Glomerular endothelial cell (primary cell): ENCODE measurements at places on chromosomes 5 and 9. TPM values are rescaled to one million over a fixed set of nuclear protein-coding genes. Genes with fewer than 3 reads are reported as not detected.

Gene TMEM215
- total RNA-seq = not detected in 2 replicates

DNA sequence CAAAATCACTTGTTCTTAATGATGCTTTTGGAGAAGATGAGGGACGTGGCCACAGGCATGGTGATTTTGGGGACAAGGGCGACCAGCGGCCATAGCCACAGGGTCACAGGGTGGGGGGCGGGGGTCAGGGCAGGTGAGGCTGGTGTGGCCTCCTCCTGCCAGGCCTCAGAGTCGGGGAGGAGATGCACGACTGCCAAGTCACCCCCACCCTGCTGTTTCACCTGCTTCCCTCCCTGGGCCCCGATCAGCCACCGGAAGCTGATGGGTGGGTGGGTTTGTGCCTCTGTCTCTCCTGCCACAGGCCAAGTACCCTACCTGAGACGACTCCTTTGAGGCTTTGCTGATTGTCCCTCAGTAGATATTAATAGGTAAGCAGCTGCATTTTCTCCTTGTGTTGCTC, 199.3 kb downstream of the PAX5 start:
- no peak for DNase-seq

DNA sequence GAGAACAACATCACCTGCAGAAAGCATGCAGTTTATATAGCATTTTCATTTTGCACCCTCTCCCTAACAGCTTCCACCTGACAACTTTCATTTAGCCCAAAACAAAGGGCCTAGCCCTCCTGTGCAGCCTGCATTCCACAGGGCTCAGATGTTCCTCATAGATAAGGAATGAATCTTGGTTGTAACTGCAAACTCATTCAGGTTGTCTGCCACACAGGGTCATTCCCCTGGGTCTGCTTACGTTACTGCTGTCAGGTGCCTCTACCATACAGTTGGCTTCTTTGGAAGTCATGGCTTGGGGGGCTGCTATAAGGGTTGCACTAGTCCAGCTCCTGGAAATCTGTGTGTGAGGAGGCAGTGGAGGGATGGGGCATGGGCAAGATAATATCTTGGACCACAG, 2.7 kb upstream of the DCP2 start:
- no peak for DNase-seq

DNA sequence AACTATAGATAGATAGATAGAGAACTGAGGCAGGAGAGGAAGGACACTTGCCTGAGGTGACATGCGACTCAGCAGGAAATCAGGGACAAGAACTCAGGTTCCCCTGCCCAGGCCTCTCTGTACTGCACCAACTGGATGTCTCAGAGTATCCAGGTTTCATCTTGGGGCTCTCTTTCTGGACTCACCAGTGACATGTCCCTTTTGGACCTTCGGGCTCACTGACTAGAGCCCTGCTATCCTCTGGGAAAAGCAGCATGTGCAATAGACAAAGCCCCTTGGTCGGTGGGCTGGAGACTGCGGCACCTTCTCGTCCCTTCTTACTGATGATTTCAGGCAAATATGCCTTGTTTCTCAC, 104.5 kb downstream of the RGS3 start:
- no peak for DNase-seq

- DNase-seq = no peak
Measured at GRCh38 chr5:112109331-112110007, 309.6 kb downstream of the EPB41L4A start.

GRCh38 chr5:19777363-19777762, 210.6 kb downstream of the CDH18 start:
- DNase-seq = no peak

Gene PCDHB7
- total RNA-seq = 1.6 and 2.4 TPM in 2 replicates

DNA sequence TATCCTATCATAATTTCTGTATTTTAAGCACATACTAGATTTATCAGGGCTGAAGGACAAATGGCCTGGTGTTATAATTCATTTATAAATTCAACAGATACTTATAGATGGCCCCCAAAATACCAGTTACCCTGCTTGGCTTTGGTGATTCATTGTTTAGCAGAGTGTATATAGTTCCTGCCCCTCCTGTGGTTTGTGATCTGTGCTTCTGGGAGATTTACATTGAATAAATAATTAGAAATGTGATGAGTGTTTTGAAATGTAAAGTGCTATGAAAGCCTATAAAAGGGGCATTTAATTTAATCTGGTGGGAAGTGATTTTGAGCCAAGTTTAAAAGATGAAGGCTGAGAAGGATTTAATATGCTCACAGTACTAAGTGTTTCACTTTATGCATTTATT, 36.7 kb upstream of the ZCCHC7 start:
- DNase-seq = no peak

- DNase-seq = no peak
Measured at GRCh38 chr5:124436294-124436693, 310.1 kb downstream of the ZNF608 start.

- DNase-seq = no peak
Measured at GRCh38 chr9:79481846-79482477, 89.8 kb upstream of the TLE4 start.

DNA sequence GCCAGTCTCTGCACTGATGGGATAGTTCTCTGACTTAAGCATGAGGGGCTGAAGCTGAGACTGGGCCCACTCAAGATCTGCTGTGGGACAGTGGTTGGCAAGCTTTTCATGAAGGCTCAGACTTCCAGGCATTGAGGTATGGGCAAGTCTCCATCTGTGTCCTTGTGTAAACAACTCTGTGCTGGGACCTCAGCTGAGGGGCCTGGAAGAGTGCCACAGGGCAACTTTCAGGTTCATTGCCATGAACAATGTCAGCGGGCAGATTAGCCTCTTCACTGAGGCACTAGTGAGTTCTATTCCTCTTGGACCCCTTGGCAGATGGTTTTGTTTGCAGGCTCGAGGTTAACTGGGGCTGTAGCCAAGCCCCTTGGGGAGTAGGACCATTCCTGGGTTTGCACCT, 127.1 kb downstream of the MRPS30 start:
- DNase-seq = no peak

DNA sequence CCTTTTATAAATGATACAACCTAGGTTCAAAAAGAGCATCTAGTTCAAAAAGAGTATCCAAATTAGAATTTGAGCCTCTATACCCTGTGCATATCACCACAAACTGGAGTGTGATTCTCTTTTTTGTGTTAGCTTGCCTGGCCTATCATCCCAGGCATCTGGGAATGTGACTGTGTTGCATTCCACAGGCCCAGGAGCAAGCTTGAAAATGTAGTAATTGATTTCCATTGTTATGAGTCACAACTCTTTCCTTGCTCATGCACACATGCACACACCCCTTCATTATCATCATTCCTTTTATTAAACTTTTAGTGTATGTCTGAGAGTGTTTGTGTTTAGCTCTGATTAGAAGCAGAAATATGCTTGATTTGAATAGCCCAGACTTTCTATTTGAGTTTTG, 75.2 kb downstream of the FCHO2 start:
- DNase-seq = peak; percentile 31

Gene FXN
- total RNA-seq = 14.6 and 21.0 TPM in 2 replicates

DNA sequence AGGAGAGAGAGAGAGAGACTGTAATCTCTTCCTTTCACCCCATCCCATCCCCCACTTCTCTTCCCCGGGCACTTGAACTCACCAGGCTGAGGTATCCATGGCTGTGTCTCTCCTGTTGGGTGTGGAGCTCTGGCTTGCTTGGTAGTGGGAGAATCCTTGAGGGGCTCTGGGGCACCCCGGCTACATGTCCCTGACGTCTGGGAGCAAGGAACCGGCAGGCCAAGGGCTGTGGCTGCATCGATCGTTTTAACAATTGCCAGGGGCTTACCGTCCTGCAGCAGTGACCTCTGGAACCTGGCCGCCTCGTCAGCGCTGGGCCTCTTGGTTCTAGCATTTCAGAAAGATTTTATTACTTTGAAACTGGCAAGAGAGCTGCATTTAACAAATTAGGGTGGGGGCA, 30.0 kb downstream of the FGF18 start:
- DNase-seq = no peak

DNA sequence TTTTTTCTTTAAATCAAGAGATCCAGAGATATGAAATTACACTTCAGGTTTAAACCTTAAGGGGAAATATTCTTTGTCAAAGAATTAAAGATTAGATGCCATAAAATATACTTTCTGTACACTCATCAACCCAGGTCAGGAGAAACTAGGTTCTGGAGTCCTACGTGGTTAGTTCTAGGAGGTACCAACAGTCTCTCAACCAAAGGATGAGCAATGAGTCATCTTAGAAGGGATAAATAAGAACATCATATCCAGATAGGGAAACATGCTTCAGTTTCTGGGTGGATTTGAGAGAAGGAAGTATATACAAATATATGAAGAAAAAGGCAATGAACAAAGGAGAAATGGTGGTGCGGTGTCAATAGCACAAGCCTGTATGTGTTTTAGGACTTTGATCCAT, 98.2 kb downstream of the CSNK1G3 start:
- no peak for DNase-seq

Gene DNAH5
- 2.0 and 6.6 TPM in 2 replicates for total RNA-seq

GRCh38 chr9:69797675-69798074, 22.9 kb upstream of the CFAP95 start:
- DNase-seq = no peak

DNA sequence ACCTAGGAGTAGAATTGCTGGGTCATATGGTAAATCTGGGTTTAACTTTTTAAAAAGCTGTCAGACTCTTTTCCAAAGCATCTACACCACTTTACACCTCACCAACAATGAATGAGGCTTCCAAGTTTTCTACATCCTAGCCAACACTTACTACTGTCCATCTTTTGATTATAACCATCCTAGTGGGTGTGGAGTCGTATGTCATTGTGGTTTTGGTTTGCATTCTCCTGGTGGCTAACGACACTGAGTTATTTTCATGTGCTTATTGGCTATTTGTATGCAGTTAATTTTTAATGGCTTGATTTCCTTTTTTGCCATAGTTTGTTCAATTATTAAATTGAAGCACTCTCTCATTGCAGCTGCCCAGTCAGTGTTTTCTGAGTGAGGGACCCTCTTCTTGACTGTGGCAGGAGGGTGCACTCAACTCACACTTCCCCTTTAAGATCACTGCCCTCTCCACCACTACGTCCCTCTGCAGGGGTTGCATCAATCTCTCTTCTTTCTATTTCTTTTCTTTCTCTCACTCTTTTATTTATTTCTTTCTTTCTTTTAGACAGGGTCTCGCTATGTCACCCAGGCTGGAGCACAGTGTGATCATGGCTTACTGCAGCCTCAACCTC, 182.3 kb downstream of the C9orf152 start:
- DNase-seq = no peak

DNA sequence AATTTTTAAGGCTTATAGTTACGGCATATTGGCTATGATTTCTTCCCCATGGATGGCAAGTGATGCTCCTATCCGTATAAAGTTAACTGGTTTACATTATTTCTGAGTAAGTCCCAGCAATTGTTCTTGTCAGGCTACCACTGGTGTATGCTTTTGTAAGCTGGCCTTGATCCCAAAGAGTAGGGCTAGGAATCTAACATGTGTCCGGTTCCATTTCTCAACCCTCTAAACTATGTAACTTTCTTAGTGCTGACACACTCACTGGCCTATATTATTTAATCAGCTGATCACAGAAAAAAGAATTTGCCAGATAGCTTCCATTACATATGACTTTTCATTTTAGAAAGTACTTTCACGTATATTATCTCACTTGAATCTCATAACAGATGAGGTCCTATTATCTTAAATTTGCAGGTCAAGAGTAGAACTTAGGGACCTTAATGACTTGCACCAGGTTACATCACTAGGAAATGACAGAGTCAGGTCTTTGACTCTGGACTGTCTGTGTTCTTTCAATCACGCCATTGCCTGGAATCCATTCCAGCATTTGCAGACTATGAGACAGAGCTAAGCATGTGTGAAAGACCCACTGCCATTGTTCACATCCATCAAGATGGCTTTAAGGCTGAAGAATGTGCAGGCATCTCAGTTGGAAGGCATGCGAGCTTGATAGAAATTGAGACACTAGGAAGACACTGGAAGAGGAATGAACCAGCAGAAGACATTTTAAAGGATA, 362.9 kb downstream of the ARRDC3 start:
- DNase-seq = no peak

DNA sequence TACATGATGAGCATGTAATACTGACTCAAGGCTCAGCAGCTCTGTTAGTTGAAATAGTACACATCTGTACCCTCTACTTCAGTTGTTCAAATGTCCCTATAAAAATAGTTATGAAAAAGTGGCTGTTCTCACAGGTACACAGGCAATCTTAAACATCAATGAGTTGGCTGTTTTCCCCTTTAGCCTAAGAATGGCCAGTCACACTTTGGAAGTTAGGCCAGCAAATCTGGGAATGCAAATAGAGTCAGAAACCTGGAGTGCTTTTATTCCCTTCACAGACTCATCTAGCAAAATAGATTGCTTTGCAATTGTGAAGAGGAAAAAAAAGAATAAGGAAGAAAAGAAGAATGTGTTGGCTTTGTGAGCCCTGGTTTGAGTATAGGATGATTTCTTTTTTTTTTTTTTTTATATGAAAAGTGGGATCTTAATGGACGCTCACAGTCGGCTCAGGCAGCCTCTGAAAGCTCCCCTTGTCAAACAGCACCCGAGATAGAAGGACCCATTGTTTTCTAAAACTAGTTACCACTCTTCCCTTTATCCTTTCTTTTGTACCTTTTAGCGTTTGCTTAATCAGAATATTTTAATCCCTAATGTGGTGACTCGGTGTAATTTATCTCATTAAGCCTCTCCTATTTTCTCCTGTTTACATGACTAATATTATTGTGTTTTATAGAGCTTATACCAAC, 27.9 kb upstream of the TLE1 start:
- DNase-seq = no peak

- no peak for DNase-seq
Measured at GRCh38 chr5:170296935-170297588, 515 bp downstream of the LCP2 start.

DNA sequence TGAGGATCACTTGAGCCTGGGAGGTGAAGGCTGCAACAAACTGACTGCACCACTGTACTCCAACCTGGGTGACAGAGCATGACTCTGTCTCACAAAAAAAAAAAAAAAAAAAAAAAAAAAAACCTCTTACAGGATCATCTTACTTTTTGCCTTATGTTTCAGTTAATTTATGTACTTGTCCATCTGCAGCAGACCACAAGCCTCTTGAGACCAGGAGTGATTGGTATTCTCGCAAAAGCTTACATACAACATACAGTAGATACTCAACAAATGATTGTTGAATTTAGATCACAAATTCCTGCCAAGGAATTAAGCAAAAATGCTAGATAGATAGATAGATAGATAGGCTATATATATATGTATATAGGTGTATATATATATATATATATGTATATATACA, 12.4 kb downstream of the CEMIP2 start:
- no peak for DNase-seq

Gene ZNF879
- 1.8 and 3.2 TPM in 2 replicates for total RNA-seq

GRCh38 chr9:136934277-136934676, 10.3 kb downstream of the FBXW5 start:
- DNase-seq = no peak
